ENCODE measurements at places on chromosomes 4 and X. TPM values are rescaled to one million over a fixed set of nuclear protein-coding genes. Genes with fewer than 3 reads are reported as not detected.

The ASMTL gene
- total RNA-seq, result 32.1 TPM

The OPHN1 gene
- 3.1 TPM for total RNA-seq

The FRAS1 gene
- total RNA-seq, result 4.9 TPM

The FAM241A gene
- total RNA-seq, result 2.3 TPM

The RBMX gene
- total RNA-seq, result 213 TPM

The TBX22 gene
- not detected for total RNA-seq

The SUPT20HL1 gene
- not detected for total RNA-seq

The DRD5 gene
- not detected for total RNA-seq

All from epithelial cell of alveolus of lung (primary cell).